ENCODE measurements at places on chromosomes 13 and 19.

GRCh38 chr13:22468824-22469223 lies 712.0 kb upstream of the SGCG start:
- DNase-seq = no peak

DNA sequence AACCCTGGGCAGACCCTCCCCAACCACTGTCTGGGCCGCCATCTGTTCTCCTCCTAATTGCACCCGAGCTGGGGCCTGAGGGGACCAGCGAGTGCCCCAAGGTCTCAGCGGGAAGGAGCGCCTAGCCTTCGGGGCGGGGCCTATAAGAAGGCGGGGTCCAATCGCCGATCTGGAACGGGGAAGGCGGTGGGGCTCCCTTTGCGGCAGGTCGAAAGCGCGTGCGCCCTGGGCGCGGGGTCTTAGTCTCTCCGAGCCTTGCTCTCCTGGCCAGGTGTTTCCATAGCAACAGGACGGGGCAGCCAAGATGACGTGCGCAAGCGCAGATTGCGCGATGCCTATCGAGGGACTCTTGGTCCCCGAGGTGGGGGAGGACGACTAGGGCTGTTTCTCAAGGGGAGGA lies 2.8 kb downstream of the MAST1 start:
- DNase-seq = no peak

GRCh38 chr19:7989071-7989575 lies 16.3 kb downstream of the ELAVL1 start:
- no peak for DNase-seq

GRCh38 chr19:7899751-7900378 lies 3.8 kb upstream of the MAP2K7 start:
- DNase-seq = no peak

GRCh38 chr13:112781881-112782361 lies 92.1 kb downstream of the ATP11A start:
- no peak for DNase-seq

- DNase-seq = no peak
These were observed 163.7 kb downstream of the KLF12 start for GRCh38 chr13:73970421-73971055.

DNA sequence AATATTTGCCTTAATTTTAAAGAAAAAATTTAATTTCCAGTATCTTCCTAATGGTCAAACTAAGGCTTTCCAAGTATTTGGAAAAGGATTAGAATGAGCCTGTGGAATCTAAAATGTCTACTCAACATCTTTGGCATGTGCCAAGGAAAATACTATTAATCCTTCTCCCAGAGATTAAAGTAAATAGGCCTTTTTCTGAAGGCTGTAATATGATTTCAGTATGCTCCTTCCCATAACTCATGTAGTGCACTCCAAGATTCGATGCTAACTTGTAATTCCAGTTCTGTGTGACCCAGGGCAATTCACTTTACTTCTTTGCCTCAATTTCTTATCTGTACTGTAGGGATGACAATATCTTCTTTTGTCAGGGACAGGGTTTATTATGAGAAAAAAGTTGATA lies 196.9 kb downstream of the ZIC5 start:
- DNase-seq = no peak

- no peak for DNase-seq
These were observed 8.3 kb downstream of the PGLYRP1 start for GRCh38 chr19:46014534-46014933.

- DNase-seq = peak; percentile 78
These were observed 9.2 kb downstream of the PGPEP1 start for GRCh38 chr19:18349524-18350128.

- DNase-seq = no peak
These were observed 25.3 kb downstream of the B3GLCT start for GRCh38 chr13:31224963-31225559.

DNA sequence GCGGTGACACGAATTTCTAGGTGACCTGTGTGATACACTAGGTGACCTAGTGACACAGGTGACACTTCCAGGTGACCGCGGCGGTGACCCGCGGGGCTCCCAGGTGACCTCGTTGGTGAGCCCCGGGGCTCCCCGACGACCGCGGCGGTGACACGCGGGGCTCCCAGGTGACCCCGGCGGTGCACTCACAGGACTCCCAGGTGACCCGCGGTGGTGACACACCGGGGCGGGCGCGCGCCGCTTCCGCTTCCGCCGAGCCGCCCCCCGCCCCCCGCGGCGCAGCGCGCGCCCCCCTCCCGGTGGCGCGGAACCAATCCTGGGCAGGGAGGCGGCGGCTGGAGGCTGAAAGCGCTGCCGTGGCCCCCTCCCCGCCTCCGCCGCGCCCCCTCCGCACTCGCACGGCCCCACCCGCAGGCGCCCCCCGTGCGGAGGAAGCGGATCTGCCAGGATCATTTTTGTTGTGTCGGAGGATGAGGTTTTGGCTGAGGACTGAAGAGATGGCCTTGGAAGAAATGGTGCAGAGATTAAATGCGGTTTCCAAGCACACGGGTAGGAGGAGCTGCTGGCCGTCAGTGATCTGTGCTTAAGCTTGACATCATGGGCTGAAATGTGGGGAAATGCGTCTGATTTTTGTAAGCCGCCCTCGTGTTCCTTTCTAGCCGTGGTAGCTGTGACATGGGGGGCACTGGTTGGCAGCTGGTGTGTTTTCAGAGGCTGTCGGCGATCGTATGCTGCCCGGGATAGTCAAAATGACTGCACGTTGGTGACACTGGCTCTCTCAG lies at the start of gene MCF2L:
Gene MCF2L, plus strand, starts transcription at position 305 of the 782 bp plus-strand sequence. Its CDS starts 166 bp downstream, at position 471.
- peak; percentile 67 for DNase-seq
